ENCODE measurements at places on chromosomes 11 and 22.

- no peak for DNase-seq
Observed at GRCh38 chr11:121300972-121301699, 8.6 kb downstream of the SC5D start.

GRCh38 chr11:134020598-134020997 is 48.3 kb upstream of the JAM3 start:
- DNase-seq, result no peak

GRCh38 chr11:82980292-82980691 is 78.8 kb downstream of the DDIAS start:
- DNase-seq, result peak; percentile 86

DNA sequence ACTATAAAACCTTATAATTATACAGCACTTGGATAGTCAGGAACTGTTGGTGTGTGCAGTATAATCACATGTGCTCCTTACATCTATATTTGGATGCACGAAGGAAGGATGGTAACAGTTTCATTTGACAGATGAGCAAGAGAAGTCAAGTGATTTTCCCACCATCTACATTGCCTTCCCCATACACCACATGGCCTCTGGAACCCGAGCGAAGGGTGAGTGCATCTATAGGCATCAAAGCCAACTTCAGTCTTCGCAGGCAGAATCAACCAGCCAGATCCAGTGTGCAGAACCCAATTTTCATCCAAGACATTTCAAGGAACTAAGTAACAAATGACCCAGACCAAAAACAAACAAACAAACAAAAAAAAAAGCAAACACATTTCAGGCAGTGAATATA is 85.1 kb upstream of the BLID start:
- no peak for DNase-seq

DNA sequence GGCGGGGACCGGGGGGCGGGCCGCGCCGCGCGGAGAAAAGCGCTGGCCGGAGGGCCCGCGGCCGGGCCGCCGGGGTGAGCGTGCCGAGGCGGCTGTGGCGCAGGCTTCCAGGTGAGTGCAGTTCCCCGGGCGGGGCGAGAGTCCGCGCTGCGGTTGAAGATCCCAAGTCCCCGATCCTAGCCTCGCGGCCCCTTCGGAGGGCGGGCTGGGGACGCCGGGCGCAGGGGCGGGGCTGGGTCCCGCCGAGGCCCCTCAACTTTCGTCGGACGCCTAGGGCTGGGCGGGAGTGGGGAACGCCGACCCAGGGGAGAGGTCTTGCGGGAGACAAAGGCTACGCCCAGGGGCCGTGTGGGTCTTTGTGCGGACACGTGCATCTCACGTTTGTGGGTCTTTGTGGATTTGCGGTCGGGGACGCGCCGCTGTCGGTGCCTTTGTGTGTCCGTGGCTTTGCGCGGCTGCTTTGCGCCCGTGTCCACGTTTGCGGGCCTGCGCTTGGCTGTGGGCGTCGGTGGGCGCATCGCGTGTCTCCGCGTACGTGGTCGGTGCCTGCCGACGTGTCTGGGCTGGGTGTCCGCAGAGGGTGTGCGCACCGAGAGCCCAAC is at the start of gene TSKU:
Gene TSKU, plus strand, starts transcription at position 63 of the 602 bp plus-strand sequence. CDS start 12,261 bp downstream, outside the sequence.
- DNase-seq, result peak; percentile 29

- DNase-seq, result no peak
Observed at GRCh38 chr11:93542811-93543229, 371 bp downstream of the SMCO4 start.

DNA sequence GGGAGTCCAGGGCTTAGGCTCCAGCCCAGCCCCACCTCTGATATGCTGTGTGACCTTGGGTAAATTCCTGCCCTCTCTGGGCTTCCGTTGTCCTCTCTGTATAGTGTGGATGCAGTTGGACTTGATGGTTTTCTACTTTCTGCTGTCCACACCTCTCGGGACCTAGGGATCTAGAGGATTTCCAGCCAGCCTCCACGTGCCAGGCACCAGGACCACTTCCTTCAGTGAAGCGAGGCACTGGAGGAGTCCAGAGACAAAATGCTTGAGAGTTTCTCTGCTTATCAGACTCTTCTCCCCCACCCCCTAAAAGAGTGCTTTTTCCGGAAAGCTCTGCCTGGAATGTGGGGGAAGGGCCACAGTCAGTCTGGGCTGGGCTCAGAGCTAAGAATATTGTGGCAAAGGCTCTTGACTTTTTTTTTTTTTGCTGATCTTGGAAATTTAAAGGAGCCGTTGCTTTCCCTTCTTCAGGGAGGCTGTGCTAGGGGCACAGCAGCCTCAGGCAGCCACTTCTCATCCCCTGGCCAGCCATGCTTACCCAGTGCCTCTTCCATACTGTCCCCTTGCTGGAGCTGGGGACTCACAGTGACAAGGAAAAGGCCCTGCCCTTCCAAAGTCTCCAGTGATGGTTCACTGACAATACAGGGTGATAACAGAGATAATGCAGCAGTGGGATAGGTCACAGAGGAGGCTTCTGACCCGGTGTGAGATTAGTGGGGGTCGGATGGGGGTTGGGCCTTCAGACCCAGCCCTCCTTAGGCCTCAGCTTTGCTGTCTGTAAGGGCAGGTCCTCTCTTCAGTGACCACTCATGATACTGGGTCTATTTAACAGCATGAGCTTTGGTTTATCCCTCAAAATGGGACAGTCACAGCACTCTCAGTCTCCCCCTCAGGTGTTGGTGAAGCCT is 2.9 kb upstream of the SERPINH1 start:
- DNase-seq, result peak; percentile 79

- no peak for DNase-seq
Observed at GRCh38 chr11:122594986-122595645, 60.4 kb upstream of the UBASH3B start.

DNA sequence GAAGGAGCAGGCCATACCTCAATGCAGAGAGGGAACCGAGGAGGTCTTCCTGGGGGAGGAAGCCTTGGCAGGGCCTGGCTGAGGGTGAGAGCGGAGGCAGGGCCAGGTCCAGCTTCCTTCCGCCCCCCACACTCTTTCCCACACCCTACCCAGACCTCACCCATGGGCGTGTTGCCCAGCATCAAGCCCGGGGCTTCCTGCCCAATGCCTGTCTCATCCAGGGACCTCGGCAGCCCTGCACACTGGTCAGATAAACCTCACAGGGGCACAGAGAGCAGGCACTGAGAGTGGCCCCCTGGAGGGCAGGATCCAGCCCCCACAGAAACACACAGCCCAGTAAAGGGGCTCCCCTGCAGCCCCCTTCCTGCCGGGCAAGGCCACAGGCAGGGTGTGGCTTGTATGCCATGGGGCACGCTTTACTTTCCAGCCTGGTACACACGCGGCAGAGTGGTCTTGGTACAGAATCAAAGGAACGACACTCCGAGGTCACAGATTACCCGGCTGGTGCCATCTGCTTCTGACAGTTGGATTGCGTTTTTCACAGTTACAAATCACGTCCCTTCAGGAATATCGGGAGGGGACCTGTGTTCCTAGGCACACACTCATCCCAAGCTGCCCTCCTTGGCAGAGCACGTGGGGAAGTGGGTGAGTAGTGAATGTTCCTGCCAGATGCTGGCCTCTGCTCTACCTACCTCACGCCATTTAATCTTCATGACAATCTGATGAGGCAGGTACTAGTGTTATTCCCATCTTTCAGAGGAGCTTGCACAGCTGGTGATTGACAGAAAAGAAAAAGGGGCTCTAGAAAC is 20.0 kb upstream of the CD5 start:
- DNase-seq, result no peak

DNA sequence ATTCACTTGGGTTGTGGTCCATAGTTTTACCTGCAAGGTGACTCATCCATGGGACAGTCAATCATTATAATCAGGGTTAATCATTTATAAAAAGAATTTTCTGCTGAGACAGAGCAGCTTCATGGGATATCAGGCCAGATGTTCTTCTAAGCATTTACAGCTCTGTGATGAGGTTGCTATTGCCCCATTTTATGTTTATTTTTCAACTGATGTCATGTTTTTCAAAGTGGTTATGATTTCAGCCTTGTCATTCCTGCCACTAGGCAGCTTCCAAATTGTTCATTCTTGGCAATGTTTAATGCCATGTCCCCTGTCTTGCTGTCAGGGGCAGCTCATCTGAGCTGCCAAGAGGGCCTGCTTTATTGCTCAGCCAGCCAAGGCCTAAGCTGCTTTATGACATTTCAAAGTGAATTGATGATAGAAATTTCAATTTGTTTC is 35.9 kb upstream of the ZBED5 start:
- peak; percentile 32 for DNase-seq

DNA sequence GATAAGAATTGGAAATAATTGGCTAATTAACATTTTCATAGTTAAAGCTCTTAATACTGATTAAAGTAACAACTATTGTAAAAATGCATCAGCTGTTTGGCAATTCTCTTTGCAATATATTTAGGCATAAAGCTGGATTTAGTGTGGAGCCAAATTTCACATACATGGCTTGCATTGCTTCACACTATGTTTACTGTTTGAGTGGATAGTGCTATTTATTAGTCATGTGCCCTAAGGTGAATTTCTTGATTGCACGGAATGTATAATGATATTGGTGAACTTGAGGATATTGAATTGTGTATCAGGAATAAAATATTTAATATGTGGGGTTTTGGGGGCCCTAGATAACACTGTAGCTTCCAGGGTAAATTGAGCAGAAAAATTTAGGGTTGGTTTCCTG is 100.9 kb downstream of the AASDHPPT start:
- DNase-seq, result no peak

DNA sequence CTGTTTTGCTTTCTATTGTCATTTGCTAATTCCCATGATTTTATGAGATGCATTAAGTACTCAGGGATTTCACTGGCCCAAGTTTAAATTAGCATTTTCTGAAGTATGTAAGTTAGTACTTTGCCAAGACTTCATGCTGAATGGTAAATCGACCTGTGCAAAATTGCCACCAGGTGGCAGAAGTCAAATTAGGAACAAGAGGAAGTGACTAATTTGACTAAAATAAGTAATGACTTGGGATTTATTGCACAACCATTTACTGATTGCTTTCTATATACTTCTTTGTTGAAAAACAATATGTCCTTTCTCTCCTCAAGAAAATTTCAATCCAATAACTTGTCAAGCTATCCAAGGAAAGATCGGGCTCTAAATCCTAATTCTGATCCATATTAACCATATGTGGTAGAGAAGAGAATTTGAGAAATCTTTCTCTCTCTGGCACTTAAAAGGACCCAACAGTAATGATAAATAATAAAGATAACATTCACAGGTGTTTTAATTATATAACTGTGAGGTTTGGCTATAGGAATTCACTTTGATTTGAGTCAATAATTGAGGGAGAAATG is 253.7 kb upstream of the CHORDC1 start:
- peak; percentile 29 for DNase-seq

- DNase-seq, result no peak
Observed at GRCh38 chr11:44104481-44105294, 9.2 kb downstream of the EXT2 start.

DNA sequence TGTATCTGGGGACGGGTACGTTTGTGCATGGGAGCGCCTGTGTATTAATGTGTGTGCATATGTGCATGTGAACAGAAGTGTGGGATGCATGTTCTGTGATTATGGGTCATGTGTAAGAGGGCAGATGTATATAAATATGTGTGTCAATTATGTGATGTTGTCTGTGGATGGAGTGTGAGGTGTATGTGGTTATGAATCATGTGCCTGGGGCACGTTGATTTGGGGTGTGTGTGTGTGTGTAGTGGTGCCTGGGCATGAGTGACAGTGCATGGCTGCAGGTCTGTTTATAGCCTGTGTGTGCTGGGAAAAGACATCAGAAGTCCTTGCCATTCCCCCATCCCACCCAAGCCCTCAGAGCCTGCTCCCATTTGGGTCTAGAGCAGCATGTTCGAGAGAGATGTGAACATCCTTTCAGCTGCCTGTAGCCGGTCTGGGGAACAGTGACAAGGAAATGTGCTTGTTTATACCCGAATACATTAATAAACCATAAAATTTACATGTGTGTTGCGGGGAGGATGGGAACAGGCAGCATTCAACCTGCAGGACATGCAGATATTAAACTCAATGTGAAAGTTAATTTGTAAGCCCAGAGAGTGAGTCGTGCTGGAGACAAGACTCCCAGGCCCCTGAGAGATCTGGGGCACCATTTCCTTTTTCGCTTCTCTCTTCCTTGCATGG is 129.0 kb downstream of the NECTIN1 start:
- DNase-seq, result no peak
